NCI-H446 treated with DMSO at 0.1 percent for 48 hours (cell line): ENCODE measurements at places on chromosomes 6 and 20.

DNA sequence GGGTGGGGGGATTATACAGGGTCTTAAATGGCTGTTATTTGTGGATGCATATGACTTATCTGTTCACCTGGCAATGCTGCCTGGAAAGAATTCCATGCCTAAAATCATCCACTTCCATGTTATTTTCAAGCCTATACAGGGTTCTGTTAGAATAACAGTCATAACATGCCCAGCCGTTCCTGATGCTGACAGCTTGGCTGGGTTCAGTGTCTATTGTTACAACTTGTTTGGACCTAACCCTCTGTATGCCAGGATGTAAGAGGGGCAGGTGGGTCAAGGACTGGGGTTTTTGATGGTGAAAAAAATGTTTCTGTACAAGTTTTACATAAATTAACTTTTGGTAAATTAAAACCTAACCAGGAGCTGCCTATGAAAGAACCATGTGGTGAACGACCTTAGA is 79.8 kb downstream of the GINS1 start:
- DNase-seq: no peak

DNA sequence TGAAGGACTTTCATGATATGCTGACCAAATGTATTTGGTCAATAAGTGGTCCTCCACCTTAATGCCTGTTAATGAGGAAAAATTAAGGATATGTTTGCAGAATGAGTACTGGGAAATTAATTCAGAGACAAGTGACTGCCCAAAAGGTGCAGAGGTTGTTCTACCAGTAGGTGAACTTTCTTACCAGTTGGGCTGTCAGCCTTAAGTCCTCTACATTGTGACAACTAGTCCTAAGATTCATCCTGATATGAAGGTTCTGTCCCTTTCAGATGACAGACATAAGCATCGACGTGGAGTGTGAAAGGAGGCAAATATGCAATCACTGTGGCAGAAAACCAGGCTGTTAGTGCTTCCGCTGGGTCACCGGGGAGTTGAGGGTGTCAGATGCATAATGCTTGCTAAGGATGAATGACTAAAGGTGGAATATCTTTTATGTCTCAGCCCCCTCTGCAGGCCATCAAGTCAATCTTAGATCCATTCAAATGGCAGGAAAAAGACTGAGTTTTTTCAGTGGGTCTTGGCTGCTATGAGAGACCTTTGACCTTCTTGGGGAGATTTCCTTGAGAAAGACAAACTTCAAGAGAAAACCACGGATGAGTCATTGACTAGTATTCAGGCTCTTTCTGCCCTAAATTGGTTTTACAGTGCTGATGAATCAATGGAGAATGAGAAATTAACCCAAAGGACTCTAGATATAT is 226.0 kb downstream of the TPBG start:
- DNase-seq: no peak

- no peak for DNase-seq
Measured at GRCh38 chr20:50462093-50462690, 48.0 kb upstream of the PTPN1 start.

GRCh38 chr6:167798453-167798852 is 28.3 kb upstream of the AFDN start:
- DNase-seq: no peak

- DNase-seq: no peak
Measured at GRCh38 chr6:152130441-152130840, 323.0 kb downstream of the ESR1 start.
